ENCODE measurements at places on chromosomes 16 and 17.

GRCh38 chr16:2190659-2191445 is 5.6 kb downstream of the CASKIN1 start:
- DNase-seq: no peak

DNA sequence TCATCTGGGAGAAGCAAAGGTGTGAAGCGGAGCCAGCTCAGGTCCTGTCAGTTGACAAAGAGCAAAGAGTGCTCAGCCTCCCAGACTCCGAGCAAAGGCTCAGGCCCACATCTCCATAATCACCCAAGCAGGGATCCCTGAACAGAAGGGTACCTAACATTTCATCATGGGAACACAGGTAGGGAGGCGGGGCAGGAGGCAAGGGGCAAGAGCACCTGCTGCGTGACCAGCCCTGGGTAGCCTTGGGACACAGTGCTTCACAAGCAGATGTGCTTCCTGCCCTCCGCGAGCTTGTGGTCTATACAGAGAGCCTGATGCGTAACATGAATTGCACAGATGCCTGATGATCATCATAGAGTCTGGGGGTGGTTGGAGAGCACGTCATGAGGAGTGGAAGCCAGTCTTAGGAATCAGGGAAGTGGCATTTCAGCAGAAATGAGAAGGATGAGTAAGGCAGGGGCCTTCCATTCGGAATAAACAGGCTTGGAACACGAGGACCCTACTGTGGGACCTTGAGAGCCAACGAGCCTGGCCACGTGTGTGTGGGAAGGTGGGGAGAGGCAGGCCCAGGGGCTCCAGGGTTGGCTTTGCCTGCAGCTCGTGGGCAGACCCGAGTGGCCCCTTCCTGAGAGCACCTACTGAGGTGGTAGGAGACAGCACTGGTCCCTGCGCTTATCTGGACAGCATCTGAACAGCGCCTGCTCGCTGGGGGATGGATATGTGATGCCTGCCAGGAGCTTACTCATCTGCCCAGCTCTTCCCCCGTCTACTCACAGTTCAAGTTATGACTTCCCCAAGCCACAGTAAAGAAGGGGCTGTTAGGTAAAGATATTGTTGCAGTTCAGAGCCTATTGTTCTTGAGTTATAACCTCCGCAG is 125.8 kb downstream of the CCDC182 start:
- DNase-seq: no peak

DNA sequence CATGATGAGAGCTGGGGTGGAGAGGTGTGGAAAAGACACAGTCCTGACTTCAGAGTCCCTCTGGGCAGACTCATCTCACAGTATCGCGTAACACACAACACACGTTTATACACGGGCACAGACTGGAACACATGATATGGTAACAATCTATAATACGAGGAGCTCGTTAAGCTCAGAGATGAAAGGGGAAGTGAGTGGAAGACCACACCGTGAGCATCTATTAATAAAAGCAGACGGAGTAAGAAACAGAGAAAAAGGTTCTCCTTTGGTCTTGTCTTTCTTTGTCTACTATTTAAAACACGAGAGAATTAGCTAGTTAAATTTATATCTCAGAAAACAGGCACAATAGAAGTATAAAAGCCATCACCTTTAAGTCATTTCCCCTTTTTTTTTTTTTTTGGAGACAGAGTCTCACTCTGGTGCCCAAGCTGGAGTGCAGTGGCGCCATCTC is 13.5 kb downstream of the ANKRD11 start:
- no peak for DNase-seq

GRCh38 chr16:78952630-78953029 is 647.9 kb downstream of the MAF start:
- DNase-seq: no peak

- no peak for DNase-seq
These were observed 4.7 kb downstream of the LRRC59 start for GRCh38 chr17:50392621-50393020.

Measured in fibroblast of the aortic adventitia (primary cell).